ENCODE measurements at places on chromosomes 1 and 21.

DNA sequence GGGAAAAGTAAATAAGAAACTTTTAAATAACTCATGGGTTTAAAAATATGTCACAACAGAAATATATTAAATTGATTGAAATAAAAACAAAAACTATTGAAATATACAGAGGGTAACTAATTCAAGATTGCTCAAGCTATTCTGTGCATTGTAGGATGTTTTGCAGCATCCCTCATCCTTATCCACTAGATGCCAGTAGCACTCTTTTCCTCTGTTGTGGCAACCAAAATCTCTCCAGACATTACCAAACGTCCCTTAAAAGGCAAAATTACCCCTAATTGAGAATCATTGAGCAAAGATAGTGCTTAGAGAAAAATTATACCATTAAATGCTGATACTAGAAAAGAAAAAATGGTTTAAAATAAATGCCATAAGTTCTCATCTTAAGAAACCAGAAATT is 682.6 kb downstream of the RWDD3 start:
- DNase-seq: no peak

DNA sequence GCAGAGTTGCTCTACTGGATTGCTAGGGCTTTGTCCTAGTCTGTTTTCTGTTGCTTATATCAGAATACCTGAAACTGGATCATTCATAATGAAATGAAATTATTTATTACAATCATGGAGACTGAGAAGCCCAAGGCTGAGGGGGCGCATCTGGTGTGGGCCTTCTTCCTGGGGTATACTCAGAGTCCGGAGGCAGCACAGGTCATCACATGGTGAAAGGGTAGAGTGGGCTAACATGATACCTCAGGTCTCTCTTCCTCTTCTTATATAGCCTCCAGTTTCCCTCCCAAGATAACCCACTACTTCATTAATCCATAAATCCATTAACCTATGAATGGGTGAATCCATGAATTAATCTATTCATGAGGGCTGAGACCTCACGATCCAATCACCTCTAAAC is 667.6 kb upstream of the NCAM2 start:
- DNase-seq: no peak

DNA sequence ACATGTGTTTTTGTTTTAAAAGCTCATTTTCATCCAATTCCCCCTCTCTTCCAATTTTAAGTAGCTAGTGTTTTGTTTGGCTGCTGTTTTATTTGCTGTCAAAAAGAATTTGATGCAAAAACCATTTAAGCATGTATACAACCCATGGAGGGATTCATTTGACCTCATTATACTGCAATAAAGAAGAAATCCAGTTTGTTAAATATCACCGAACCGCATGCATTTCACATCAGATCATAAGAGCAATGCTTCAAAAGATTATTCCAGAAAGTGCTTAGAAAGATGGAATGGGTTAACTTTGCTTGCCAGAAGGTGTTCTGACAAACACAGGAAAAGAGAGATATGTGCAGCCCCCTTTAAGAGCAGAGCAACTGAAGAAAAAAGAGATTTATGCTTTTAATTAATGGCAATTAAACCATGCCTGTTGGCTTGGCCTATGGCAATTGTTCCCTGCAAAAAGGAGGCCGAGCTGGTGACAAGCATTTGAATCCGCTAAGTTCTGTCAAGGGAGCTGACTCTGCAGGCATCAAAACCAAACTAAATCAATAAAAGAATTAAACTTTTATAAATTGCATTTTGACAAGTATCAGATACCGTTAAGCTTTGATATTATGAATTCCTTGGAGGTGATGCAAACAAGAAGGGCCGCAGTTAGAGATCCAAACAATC is 14.4 kb upstream of the BARHL2 start:
- DNase-seq: no peak

DNA sequence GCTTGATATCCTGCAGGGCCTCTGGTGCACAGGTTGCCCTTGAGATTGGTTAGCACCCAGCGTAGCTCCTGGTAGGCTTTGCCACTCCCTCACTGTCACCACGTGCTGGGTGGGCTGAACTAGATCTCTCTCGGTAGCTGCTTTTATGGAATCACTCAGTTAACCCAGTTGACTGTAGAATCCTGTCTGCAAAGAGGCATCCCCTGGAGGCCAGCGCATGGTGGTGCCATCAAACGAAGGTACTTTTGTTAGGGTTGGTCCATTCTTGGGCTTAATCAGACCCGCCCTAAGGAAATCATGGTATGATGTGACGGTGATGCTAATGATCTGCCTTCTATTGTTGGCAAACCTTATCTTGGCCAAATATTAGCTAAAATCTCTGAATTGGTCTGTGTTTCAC is 153.4 kb downstream of the GALNT2 start:
- DNase-seq: no peak

GRCh38 chr1:170356585-170356984 is 175.4 kb upstream of the GORAB start:
- no peak for DNase-seq

DNA sequence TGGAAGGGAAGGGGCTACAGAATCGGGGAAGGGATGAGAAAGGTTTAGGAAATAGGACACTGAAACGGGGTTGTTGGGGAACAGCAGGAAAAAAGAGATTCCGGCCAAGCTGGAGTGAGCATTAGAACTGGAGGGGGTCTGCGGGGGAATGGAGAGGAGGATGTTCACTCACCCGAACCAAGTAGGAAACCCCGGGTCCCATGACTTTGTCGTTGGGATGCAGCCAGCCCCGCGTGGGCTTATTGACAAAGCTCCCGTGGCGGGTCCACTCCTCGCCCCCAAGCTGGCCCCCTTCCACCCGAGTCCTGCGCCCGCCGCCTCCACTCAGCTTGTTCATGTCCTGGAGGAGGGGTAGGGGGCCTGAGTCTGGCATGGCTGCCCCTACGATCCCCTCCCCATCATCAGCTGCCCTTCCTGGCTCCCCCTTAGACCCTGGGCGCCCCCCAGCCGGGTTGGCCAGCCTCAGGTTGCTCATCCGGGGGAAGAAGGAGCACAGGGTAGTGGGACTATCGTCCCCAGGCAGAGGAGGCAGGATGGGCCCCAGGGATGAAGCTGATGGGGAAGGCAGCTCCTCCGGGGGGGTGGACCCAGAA is 591 bp downstream of the SHC1 start:
- no peak for DNase-seq

Measured in right renal pelvis (tissue), 4 donors.